ENCODE measurements at places on chromosomes 5 and 9.
A peak's percentile ranks its signal among the peaks of the same experiment; 100 is the strongest.

DNA sequence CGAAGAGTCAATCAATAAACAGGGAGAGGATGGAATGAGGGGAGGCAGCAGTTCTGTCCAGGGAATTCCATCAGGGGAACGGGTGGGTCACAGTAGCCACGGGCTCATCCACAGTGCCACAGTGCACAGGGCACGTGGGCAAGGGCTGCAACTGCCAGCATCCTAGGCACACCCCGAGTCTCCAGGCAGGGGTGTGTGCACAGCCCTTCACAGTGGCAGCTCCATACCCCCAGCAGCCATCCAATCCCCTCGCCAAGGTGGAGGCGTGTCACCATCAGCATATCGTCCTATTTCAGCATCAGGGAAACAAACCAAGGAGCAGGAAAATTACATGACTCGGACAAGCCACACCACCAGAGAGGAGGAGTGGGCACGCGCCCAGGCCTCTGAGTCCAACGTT lies 133.6 kb downstream of the ADAMTS2 start:
- no peak for DNase-seq

DNA sequence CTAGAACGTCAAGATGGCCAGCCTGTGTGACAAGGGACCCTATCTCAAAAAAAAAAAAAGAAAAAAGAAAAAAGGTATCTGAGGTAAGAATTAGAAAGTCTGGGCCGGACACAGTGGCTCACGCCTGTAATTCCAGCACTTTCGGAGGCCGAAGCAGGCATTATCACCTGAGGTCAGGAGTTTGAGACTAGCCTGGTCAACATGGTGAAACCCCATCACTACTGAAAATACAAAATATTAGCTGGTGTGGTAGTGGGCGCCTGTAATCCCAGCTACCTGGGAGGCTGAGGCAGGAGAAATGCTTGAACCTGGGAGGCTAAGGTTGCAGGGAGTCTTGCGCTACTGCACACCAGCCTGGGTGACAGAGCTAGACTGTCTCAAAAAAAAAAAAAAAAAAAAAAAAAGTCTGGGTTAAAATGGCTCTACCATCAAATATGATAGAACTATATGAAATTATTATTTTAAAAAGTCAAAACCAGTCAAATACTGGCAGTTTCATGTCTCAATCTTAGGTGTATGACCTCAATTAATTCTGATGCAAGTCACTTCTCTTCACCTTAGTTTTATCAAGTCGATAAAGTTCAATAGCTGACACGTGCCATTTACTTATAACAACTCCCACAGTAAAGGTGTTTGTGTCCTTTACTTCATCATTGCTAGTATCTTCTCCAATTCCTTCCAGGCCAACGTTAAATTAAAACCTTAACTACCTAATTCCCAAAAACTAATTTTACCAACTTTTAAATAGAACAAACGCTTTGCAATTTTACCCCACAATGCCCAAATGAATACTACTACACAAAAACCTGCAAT lies 1.1 kb downstream of the RPS23 start:
- DNase-seq, result no peak

- DNase-seq, result no peak
These were observed 40.8 kb upstream of the HMHB1 start for GRCh38 chr5:143771189-143771588.

GRCh38 chr5:34895641-34896419 lies 19.5 kb downstream of the RAD1 start:
- DNase-seq, result no peak

DNA sequence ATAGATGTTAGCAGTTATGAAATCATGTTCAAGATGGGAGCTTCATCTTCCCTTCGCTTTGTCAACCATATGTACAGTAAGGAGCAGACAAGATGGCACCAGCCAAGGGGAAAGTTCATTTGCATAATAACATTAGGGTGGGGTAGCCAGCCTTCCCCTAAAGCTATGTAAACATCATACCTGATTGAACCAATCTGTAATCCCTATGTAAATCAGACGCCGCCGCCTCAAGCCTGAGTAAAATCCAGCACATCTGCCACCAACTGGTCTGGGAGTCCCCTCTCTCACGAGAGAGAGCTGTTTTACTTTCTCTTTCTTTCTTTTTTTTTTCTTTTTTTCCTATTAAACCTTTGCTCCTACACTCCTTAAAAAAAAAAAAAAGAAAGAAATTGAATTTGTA lies 30.8 kb upstream of the REEP2 start:
- no peak for DNase-seq

DNA sequence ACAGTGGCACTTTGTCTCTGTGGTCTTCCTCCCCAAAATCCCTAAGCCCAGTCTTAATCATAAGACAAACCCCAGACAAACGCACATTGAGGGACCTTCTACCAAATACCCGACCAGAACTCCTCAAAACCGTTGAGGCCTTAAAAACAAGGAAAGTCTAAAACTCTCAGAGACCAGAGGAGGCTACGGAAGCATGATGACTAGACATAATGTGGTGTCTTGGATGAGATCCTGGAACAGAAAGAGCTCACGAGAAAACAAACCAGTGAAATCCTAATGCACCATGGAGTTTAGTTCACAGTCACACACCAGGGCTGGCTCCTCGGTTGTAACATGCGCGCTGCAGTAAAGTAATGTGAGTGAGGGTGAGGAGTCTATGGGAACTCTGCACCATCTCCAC lies 58.4 kb downstream of the OTULIN start:
- DNase-seq, result no peak

GRCh38 chr9:85715587-85715986 lies 26.2 kb downstream of the AGTPBP1 start:
- DNase-seq, result no peak

GRCh38 chr9:4929917-4930316 lies 55.2 kb upstream of the JAK2 start:
- no peak for DNase-seq

DNA sequence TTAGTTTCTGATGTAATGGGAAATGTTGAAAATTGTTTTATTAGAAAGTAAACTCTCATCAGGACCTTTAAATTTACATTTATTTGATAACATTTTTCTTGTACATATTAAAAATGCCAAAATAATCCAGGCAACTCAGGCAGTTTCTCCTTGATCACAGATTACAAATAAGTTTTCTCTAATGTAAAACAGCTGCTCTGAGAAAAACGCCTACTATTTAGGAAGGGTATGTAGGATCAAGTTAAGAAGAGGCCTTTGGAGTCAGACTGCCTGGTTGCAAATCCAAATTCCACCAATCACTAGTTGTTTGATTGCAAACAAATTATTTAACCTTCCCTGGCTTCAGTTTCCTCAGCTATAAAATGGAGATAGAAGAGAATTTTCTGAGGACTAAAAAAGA lies 610.8 kb downstream of the PDE4D start:
- DNase-seq, result no peak

DNA sequence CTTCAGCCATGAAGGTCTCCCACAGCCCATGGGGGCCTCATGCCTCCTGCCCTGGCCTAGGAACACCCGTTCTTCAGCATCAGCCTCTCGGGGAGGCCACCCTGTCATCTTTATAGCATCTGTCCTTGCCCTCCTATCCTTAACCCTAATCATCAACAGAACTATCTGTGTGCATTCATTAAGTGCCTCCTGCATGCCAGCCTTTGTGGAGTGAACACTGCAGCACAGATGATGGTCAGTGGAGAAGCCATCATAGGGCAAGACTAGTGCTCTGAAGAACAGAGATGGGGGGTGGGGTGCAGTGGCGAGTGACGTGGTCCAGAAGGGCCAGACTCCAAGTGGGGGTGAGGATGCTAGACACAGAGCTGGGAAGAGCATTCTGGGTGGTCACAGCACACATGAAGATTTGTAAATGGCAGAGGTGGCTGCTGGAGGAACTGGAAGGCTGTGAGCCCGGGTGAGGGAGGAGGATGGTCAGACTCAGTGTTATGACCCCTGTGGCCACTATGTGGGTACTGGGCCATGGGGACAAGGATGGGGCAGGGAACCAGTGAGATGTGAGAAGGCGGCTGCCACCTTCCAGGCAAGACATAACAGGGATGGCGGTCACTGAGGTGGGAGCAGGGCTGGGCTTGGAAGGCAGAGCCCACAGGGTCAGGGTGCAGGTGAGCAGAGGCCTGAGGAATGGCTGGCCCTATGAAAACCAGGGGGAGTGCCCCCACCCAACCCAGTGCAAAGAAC lies 3.6 kb upstream of the CARD19 start:
- no peak for DNase-seq

- no peak for DNase-seq
These were observed 51.7 kb downstream of the CPLANE1 start for GRCh38 chr5:37197340-37198050.

- no peak for DNase-seq
These were observed 19.9 kb downstream of the NIPBL start for GRCh38 chr5:36896476-36896875.

DNA sequence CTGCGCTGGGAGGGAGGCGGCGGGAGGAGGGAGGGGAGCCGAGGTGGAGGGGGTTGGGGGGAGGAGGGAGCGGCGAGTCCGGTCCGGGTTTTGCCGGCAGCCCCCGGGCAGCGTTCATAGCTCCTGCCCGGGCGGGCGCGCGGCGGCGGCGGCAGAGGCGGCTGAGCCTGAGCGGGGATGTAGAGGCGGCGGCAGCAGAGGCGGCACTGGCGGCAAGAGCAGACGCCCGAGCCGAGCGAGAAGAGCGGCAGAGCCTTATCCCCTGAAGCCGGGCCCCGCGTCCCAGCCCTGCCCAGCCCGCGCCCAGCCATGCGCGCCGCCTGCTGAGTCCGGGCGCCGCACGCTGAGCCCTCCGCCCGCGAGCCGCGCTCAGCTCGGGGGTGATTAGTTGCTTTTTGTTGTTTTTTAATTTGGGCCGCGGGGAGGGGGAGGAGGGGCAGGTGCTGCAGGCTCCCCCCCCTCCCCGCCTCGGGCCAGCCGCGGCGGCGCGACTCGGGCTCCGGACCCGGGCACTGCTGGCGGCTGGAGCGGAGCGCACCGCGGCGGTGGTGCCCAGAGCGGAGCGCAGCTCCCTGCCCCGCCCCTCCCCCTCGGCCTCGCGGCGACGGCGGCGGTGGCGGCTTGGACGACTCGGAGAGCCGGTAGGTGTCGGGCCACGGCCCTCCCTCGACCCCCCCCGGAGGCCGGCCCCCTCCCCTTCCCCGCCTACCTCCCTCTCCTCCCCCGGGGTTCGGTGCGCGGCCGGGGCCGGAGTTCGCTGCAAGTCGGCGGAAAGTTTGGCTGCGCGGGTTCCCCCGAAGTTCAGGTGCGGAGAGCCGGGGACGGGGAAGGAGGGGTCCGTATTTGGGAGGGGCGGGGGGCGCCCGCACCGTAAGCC lies at the start of gene CXXC5:
TSS of gene CXXC5 (plus strand) at position 145 of the 877 bp plus-strand sequence. CDS start 32,175 bp downstream, outside the sequence.
- DNase-seq, result no peak

GRCh38 chr9:91495450-91495849 lies 71.8 kb upstream of the NFIL3 start:
- no peak for DNase-seq

DNA sequence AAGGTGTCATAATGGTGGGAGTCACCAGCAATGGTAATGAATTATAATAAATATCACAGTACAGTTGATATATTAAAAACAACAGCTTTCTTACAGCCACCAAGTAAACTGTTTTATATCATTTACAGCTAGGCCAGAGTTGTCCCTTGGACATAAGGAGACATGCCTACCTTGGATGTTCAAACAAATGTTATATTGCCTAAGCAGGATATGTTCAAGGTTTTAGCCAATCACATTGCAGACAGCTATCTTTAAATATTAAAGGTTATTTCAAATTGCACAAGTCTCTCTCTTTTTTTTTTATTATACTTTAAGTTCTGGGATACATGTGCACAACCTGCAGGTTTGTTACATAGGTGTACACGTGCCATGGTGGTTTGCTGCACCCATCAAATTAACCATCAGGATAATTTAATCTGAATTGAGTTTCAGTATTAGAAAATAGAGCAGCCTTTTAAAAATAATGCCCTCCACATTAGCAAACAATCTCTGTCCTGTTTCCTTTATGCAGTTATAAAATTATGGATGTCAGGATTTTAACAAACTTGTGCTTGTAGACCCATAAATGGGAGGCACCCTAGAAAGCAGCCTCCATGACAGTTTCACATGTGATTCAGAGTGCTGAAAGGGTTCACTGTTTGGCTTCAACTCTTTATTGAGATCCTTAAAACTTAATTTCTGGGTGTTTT lies 340.7 kb downstream of the ARRDC3 start:
- DNase-seq, result no peak

DNA sequence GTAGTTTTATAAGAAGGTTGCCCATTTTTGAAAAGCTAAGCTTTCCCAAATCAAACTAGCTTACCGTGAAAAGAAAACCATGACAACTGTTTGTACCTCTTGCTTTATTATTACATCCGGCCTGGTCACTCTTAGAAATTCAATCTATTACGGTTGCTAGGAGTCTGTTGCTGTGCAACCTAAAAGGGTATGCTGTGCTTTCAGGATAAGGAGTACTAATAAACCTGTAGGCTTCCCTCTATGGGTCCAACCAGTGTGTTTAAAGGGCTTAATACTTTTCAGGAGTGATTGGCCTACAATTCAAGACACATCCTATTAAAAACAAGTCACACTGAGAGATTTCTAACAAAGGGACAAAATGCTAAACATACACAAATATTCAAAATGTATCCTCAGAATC lies 27.1 kb downstream of the RFX3 start:
- no peak for DNase-seq

GRCh38 chr5:177545487-177546257 lies 8.7 kb downstream of the FAM193B start:
- no peak for DNase-seq

- DNase-seq, result peak; percentile 16
These were observed 11.1 kb downstream of the EXD3 start for GRCh38 chr9:137411645-137412380.

DNA sequence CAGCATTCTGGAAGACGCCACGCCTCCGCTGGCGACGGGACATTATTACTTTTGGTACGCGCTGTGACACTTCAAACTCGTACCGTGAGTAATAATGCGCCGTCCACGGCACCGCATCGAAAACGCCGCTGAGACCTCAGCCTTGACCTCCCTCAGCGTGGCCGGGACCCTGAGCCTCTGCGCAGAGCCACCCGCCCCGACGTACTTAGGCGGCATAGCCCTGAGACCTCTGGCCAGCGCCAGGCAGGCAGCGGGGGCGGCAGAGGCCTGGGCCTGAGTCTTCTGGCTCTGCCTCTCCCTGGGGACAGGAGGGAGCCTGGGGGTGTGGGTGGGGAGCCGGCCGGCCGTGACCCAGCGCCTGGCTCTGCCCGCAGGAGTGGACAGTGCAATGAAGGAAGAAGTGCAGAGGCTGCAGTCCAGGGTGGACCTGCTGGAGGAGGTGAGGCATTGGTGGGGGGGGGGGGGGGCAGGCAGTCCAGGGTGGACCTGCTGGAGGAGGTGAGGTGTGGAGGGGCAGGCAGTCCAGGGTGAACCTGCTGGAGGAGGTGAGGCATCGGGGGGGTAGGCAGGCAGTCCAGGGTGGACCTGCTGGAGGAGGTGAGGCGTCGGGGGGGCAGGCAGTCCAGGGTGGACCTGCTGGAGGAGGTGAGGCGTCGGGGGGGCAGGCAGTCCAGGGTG lies 8.0 kb downstream of the EGFL7 start:
- DNase-seq, result no peak

GRCh38 chr9:77163884-77164283 lies 13.4 kb upstream of the VPS13A start:
- DNase-seq, result no peak

DNA sequence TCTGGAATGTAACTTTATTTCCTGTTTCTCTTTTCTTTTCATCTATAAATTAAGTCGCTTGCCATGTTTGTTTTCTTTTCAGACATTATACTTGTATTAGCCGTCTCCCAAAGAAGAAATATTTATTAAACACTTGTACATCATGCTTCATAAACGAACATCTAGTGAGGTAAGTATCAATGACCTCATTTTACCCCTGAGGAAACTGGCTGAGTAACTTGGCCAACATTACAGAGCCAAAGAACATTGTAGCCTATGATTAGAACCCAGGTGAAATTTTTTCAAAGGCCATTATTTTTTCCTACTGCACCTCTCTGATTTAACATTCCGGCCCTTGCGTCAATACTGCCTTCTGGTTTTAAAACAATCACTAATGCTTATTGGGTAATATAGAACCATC lies 4.2 kb downstream of the FREM1 start:
- no peak for DNase-seq

GRCh38 chr9:96720435-96720834 lies 57.5 kb downstream of the ZNF510 start:
- no peak for DNase-seq
